Pancreas (tissue), 10 donors: ENCODE measurements at places on chromosomes 6 and 20. TPM values are rescaled to one million over a fixed set of nuclear protein-coding genes. Genes with fewer than 3 reads are reported as not detected.

Gene SPEF1
- total RNA-seq: 0.52 TPM

DNA sequence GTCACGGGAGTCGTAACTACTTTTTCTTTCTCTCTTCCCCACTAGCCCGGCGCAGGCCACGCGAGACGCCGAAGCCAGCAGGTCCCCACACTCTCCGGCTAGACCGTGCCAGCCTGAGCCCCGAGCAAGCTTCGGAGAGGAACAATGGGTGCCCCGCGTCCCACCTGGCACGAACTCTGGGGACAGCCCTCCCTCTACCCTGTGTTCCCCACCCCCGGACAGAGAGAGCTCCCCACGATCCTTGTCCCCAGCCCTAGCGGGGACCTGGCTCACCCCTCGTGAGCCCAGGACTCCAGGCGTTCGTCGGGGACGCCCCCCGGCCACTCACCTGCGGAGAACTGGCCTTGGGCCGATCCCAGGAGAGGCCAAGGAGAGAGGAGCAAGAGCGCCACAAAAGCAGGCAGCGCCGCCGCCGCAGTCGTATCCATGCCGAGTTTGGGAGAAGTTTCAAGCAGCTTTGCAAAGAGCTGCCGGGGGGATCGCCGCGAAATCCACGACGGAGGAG lies 416 bp downstream of the PTPRK start:
- DNase-seq: peak; percentile 47

DNA sequence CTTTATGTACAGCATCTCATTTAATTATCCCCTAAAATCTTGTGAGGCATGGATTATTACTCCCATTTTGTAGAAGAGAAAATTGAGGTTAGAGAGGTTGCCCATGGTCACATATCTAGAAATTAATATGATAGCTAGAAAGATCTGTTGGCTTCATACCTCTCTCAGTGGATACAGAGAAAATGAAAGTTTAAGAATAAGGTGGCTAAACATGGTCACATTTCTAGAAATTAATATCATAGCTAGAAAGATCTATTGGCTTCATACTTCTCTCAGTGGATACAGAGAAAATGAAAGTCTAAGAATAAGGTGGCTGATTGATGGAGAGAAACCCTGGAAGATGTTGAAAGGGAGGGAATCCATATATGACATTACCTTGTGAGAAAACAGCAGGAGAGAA lies 260.7 kb upstream of the MAN1A1 start:
- no peak for DNase-seq

DNA sequence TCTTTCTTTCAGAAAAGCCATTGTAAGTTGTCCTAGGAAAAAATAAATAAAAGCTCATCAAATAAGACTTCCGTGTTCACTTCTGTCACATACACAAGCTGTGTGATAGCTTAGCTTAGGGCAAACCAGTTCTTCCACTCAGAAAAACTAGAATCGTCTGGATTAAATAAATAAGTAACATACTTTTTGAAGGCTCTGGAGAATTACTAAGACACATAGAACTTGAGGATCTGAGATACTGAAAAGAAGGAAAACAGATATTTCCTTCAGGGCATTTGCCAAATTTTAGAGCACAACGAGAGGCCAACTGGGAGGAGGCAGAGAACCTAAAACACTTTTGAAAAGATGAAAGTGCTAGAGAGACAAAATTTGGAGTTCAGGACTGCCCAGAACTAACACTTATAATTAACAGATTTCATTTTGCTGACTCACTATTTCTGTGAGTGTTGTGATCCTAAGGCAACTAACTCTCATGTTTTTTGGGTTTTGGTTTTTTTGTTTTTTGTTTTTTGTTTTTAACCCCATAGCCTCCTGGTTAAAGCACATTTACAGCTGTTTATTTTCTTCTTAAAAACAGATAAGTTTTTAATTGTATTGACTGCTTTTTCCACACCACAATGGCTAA lies 38.7 kb upstream of the THEMIS start:
- DNase-seq: no peak

DNA sequence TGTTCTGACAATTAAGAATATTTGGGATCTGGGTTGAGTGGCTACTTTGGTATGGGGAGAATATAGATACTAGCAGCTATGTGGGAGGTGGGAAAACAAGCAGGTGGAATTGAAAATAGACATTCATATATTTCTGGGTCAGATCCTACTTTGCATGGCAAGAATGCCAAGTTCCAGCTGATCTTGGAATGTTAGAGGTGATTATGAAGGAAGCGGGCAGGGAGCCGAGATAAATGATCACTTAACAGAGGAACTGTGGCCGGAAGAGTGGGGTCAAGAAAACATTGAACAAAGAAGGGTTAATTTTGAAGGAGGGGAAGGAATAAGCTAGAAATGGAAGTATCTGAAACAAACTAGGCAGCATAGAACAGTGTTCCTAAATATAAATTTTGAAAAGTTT lies 15.4 kb downstream of the PLCB1 start:
- DNase-seq: no peak

Gene ZNF311
- 0.58 TPM for total RNA-seq

DNA sequence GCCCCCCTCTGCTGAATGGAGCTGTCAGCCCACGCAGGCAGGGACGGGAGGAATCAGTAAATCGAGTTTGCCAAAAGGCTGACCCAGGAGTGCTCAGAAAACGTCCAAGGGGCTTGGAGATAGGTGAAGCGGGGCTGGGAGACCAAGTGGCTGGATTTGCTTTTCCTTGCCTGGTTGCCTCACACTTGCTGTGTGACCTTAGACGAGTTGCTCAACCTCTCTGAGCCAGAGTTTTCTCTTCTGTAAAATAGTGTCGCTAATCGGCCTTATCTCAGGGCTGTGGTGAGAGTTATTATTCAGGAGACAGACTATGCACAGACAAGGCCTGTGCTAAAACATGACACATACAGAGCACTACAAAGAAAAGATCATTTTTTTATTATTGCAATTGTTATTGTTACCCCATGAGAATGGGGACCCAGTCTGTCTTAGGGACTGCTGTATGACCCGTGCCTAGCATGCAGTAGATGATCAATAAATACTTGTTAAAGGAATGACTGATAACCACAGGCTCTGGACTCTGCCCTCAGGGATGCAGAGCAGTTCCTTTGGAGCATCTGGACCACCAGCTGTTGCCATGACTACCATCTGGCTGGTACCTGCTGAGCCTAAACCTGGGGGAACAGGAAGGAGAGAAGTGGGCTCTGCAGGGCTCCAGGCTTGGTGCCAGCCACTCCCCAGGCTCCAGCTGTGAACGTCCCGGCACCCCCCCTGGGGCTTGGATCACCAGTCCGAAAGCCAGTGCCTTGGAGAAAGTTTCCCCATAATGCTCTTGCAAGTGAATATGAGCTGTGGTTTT lies 901 bp downstream of the KCNK15 start:
- DNase-seq: peak; percentile 45

Gene DPPA5
- not detected for total RNA-seq

Gene VSX1
- total RNA-seq: 0.31 TPM

GRCh38 chr6:159608961-159609651 lies 83.9 kb downstream of the SOD2 start:
- DNase-seq: no peak

GRCh38 chr20:48298851-48299484 lies 513.7 kb upstream of the SULF2 start:
- peak; percentile 49 for DNase-seq

GRCh38 chr6:66199171-66199570 lies 492.1 kb upstream of the EYS start:
- DNase-seq: no peak

Gene TCF15
- total RNA-seq: 0.20 TPM

- no peak for DNase-seq
Observed at GRCh38 chr20:5153612-5154542, 27.1 kb downstream of the CDS2 start.

DNA sequence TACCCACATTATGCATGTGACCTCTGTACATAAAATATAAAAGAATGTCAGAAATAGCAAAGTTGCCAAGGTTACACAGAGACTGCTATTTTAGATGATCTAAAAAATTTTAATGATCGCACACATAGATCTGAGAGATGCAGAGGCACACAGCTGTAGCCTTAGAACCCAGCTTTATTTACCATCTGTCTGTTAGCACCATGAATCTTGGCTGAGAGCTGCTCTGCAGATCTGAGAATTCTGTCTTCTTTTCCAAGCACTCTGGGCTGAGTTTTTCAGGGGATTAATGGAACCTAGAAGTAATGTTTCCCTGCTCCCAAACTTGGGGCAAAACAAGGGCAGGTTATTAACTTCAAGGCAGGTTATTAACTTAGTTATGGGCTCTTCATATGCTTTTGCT lies 248.7 kb upstream of the JAG1 start:
- DNase-seq: no peak

Gene DNAH8
- not detected for total RNA-seq

DNA sequence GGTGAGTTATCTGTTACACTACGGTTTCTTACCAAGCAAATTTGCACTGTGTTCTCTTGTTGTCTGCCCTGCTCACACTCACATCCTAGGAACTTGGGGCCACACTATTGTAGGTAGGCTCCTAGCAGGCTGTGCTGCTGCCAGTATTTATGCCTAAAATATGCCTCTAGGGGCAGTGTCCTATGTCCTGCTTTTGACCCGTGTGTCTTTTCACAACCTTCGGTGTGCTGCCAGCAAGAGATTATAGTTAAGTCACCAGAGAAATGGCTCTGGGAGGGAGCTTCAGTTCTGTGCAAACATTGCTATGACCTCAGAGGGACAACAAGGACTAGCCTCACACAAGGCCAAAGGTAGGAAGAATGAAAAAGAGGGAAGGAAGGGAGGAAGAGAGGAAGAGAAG lies 8.9 kb upstream of the TAAR5 start:
- DNase-seq: no peak

- no peak for DNase-seq
Observed at GRCh38 chr20:19670829-19671228, 87.2 kb upstream of the RIN2 start.

Gene SLC22A7
- not detected for total RNA-seq

- DNase-seq: no peak
Observed at GRCh38 chr6:111871725-111872400, 1.4 kb downstream of the FYN start.

GRCh38 chr6:89581689-89582088 lies 56.9 kb downstream of the LYRM2 start:
- DNase-seq: no peak

- DNase-seq: no peak
Observed at GRCh38 chr6:133748628-133749027, 140.3 kb upstream of the TCF21 start.

DNA sequence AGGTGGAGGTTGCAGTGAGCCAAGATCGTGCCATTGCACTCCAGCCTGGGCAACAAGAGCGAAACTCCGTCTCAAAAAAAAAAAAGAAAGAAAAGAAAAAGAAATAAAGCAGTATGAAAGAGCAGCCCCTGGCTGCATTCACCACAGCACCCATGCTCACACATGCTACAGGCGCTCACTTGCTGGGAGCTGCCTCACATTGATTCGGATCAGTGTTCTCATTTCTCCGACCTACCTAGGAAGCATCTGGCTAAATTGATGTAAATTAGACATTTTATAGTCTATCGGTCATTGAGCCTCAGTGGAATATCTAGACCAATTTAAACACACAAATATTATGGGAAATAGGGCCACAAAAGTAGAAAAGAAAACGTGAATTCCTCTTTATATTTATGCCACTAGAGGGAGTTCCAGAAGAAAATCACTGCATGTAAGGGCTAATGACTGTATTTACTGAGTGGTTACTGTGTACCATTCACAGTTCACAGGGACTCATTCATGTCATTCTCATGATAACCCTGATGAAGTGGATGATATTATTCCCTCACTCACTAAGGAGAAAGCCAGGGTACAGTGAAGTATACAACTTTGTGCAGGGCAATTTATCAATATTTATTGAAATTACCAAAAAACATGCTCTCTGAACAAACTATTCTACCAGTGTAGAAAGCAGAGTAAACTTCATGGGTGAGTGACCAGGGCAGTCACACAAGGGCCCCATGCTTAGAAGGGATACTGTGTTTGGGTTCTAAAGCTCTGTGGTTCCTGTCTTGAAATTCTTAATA lies 5.3 kb upstream of the MOG start:
- no peak for DNase-seq

GRCh38 chr6:169930799-169931198 lies 179.4 kb downstream of the ERMARD start:
- no peak for DNase-seq

DNA sequence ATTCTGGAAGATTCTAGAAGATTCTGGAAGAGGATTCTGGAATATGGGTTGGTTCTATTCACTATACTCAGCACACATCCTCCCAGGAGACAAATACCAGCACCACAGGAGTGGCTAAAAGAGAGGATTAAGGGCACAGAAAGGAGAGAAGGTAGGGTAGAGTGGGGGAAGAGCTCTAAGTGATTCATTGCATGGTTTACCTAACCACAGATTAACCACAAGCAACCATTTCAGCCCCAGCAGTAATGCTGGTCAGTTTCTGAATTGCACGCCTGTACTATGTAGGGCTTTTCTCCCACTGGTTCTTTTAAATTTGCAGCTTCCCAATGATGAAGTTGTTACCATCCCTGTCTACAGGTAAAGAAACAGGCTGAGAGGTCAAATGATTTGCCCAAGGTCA lies 192.7 kb upstream of the PMEPA1 start:
- no peak for DNase-seq

Gene KIAA1586
- 2.3 TPM for total RNA-seq

DNA sequence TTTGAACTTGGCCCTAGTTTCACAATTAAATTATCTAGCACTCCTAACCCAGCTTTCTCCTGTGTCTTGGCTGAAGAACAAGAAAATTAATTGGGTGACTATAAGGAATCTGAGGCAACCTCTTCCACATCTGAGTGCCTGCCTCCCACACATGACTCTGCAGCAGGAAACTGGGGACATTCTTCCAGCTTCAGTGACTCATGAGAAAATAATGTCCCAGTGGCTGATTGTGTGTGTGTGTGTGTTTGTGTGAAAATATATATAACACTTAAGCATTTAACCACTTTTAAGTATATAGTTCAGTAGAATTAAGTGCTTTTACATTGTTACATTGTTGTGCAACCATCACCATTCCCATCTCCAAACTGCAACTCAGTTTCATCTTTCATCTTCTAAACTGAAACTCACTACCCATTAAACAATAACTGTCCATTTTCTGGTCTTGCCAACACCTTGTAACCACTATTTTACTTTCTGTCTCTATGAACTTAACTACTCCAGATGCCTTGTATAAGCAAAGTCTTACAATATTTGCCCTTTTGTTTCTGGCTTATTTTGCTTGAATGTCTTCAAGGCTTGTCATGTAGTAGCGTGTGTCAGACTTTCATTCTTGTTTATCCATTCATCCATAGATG lies 8.7 kb downstream of the TRIM38 start:
- no peak for DNase-seq

Gene CD24
- total RNA-seq: 681 TPM

DNA sequence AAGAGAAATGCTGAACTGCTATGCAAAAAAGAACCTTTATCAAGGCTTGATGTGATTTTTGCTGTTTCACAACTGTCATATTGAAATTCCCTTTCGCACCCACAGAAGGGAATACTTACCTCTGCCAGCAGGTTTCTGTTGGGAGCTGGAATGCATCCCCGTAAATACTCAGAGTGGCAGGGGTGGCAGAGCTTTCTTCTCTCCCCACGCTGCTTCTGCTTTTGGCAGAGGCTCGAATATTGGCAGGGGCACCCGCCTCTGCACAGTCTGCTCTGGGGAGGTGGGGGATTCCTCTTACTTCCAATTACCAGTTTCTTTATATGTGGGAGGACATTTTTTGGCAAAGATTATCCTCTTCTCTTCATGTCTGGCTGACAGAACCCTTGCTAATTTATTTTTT lies 28.4 kb downstream of the TMEM200A start:
- no peak for DNase-seq
